ENCODE measurements at places on chromosomes 11 and 22.

GRCh38 chr11:16310943-16311342 lies 45.4 kb downstream of the SOX6 start:
- no peak for DNase-seq

GRCh38 chr11:120548682-120549209 lies 37.2 kb downstream of the GRIK4 start:
- DNase-seq: no peak

GRCh38 chr11:12531020-12531419 lies 143.2 kb upstream of the TEAD1 start:
- no peak for DNase-seq

GRCh38 chr22:19134874-19135273 lies 3.8 kb downstream of the TSSK2 start:
- no peak for DNase-seq

DNA sequence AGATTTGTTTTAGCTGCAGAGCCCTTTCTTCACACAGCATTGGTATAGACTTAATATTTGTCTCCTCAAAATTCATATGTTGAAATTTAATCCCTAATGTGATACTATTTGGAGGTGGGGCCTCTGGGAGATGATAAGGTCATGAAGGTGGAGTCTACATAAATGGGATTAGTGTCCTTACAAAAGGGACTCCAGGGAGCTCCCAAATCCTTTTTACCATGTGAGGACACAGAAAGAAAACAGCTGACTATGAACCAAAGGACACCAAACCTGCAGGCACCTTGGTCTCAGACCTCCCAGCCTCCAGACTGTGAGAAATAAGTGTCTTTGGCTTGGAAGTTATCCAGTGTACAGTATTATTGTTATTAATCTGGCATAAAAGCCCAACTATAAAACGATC lies 10.2 kb downstream of the SLC35F2 start:
- DNase-seq: no peak

DNA sequence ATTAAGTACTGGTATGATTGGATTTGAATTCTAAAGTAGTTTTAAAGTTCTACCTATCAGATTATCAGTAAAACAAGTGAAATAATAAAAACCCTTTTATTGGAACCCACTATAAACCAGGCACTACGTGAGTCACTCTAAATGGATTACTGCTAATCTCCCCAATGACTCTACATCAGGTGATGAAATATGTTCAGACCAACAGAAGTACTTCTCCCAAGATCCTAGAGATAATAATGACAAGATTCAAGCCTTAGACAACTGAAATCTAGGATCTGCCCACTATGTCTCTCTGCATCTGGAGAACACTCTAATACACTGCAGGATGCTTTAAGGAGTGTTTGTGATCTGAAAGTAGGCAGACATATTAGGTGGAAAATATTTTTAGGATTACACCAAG lies 652.1 kb upstream of the CHORDC1 start:
- DNase-seq: no peak

All from HuH-7 (cell line).